K562 (cell line): ENCODE measurements at places on chromosomes 11 and 22.
A peak's percentile ranks its signal among the peaks of the same experiment; 100 is the strongest.

DNA sequence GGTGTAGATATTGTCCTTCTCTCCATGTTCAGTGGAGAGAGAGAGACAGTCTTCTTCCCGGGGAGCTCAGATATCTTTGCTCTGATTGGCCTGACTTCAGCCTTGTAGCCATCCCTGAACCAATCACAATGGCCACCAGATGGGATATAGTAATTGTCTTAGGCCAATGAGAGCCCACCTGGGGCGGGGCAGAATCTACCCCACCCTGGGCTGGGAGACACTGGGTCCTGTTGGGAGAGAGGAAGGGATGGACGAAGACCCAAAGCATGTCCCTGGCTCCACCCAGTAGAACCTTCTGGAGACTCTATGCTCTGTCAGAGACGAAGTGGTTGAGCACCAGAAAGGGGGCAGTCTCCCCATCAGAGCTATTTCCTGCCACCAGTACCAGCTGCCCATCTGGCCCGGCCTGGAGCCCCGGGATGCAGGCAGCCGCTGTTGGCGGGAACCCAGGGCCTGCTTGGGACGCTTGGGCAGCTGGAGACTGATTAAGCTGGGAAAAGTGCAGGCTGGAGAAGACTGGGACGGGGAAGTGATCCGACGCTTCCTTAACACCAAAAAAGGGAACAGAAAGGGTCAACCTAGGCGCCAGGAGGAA, 31.6 kb upstream of the CBX7 start:
- H3K4me1 ChIP-seq = peaks cover 5% of the 10 kb centered on the region; the same call in 1 of the 3 replicates
- H3K36me3 ChIP-seq = no peaks in the 10 kb centered on the region
- DNase-seq = peak; percentile 39

GRCh38 chr11:35030716-35031213, 108.2 kb upstream of the CD44 start:
- no peak overlapping the region; the same call in 1 of the 2 replicates for H3K4me3 ChIP-seq
- H3K4me1 ChIP-seq = peaks cover 49% of the 10 kb centered on the region
- DNase-seq = peak; percentile 54
- peak overlapping the region; percentile 81 for H3K27ac ChIP-seq

GRCh38 chr11:94043241-94043640, 22.1 kb downstream of the HEPHL1 start:
- H3K36me3 ChIP-seq = no peaks in the 10 kb centered on the region
- H3K4me1 ChIP-seq = peaks cover 17% of the 10 kb centered on the region; the same call in 1 of the 2 replicates
- no peak overlapping the region for H3K4me3 ChIP-seq
- no peak for DNase-seq
- H3K27ac ChIP-seq = no peak overlapping the region
- no peaks in the 10 kb centered on the region for H3K27me3 ChIP-seq

GRCh38 chr11:80987171-80987570, 1546.3 kb upstream of the TENM4 start:
- no peaks in the 10 kb centered on the region for H3K27me3 ChIP-seq
- no peak for DNase-seq
- H3K36me3 ChIP-seq = no peaks in the 10 kb centered on the region
- no peaks in the 10 kb centered on the region for H3K4me1 ChIP-seq

DNA sequence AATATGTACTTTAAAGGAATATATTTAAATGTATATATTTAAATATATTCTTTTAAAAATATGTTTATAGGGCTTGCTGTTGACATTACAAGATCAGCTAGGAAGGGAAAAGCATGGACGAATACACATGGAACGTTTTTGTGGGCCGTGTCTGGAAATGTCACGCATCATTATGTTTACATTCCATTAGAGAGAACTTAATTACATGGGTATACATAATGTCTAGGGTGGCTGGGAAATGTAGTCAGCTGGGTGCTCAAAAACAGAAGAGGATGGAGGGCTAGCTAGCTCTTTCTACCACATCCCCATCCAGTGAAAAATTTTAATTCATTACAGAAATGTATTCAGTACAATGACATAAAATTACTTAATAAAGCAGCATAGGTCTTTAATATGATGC, 371.2 kb downstream of the DYNC2H1 start:
- H3K36me3 ChIP-seq = no peaks in the 10 kb centered on the region
- no peaks in the 10 kb centered on the region for H3K4me1 ChIP-seq
- no peak for DNase-seq
- H3K27me3 ChIP-seq = no peaks in the 10 kb centered on the region
- H3K4me3 ChIP-seq = no peak overlapping the region

- H3K4me1 ChIP-seq = peaks cover 41% of the 10 kb centered on the region
- DNase-seq = peak; percentile 16
- no peaks in the 10 kb centered on the region for H3K27me3 ChIP-seq
- H3K27ac ChIP-seq = peak overlapping the region; percentile 59
Measured at GRCh38 chr22:28243539-28243938, 324.5 kb upstream of the PITPNB start.

GRCh38 chr11:6611963-6612212, 128 bp downstream of the TAF10 start:
- peaks cover 62% of the 10 kb centered on the region for H3K36me3 ChIP-seq
- no peaks in the 10 kb centered on the region for H3K27me3 ChIP-seq
- DNase-seq = no peak
- H3K4me3 ChIP-seq = peak overlapping the region; percentile 81

DNA sequence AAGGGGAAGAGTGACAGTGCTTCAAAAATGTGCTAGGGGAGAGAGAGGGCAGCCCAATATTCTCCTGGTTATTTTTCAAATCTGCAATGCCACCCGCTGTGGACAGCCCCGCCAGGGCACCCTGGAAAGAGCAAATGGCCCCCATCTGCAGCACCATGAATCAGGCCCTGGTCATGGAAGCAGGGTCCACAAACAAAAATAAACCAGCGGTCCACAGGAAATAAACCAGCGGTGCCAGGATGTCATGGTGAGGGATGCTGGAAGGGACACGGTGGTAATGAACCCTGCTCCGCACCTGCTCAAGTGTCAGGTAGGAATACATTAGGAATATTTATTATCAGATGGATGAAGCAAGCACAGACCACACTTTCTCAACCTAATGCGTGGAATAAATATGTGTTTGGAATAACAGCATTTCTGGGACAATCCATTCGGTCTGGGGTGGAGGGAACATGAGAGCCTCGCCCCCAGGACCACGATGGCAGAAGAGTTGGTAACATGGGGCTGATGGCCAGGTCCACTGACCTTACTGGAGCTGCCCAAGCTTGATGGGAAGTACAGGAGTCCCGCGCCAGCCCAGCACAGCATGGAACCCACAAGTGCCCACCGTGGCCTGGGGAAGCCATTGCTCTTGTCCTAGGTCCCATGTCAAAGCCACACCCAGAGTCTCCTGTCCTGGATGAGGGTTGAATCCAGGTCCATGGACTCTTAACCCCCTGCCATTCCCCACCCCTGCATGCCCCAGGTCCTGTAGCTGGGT, 181.7 kb downstream of the BRD1 start:
- no peak overlapping the region for H3K4me3 ChIP-seq
- no peak for DNase-seq
- H3K27ac ChIP-seq = no peak overlapping the region
- no peaks in the 10 kb centered on the region for H3K27me3 ChIP-seq

DNA sequence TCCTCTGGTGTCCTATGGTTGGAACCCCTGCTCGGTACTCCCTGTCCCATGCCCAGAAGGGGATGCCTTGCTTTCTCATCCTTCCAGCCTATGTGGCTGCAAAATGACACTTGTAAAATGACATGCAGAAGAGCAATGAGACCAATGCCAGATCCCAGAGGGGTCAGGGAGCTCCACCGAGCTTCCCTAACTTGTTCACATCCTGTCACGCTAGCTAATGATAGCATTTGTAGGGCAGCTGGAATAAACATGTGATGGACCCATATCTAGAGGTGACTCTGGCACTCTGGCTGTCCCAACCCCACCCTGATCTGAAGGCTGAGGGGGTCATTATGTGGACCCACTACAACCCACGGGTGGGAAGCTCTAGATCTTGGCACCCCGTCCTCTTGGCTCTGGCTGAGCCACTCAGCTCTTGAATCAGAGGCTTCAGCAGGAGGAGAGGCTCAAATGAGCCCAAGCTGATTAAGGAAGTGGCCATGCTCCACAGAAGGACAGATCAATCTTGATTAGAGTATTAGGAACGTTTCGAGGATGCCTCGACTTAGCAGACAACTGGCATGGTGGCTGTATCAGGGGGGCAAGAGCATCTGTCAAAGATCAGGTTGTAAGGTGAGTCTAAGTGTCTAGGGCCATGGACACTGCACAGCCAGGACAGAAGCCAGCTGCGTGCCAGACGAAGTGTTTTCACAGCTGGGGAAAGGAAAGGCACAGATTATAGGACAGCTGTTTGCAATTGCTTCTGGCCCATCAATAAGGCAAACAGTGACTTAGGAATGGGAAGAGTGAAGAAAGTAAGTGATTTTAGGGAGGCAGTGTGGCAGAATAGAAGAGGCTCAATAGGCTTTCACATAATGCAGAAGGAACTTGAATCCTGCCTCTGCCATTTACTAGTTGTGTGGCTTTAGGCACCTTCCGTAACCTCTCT, 182.8 kb downstream of the KIRREL3 start:
- H3K36me3 ChIP-seq = no peaks in the 10 kb centered on the region
- no peak for DNase-seq
- H3K27ac ChIP-seq = no peak overlapping the region

DNA sequence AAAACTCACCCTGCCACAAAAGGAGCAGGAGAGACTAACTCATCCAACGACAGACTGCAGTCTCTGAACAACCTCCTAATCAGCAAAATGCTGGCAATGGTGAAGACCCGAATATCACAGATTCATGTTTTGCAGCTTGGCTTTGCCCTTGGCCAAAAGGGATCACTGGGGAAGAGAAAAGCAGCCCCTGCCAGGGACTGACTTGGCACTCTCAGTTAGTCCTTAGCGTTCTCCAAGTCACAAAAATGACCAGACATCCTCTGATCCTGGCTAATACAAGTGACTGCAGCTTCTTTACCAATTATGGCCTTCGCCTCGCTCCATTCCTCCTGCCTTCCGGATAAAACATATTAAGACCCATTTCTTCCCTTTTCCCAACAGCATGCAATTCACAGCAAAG, 22.4 kb upstream of the CHST1 start:
- H3K27me3 ChIP-seq = peaks cover 37% of the 10 kb centered on the region
- H3K4me1 ChIP-seq = no peaks in the 10 kb centered on the region
- DNase-seq = no peak
- H3K4me3 ChIP-seq = no peak overlapping the region

GRCh38 chr11:66479394-66480116, 679 bp upstream of the DPP3 start:
- H3K4me3 ChIP-seq = peak overlapping the region; percentile 65
- H3K27me3 ChIP-seq = no peaks in the 10 kb centered on the region
- H3K36me3 ChIP-seq = peaks cover 20% of the 10 kb centered on the region; the same call in 2 of the 3 replicates

DNA sequence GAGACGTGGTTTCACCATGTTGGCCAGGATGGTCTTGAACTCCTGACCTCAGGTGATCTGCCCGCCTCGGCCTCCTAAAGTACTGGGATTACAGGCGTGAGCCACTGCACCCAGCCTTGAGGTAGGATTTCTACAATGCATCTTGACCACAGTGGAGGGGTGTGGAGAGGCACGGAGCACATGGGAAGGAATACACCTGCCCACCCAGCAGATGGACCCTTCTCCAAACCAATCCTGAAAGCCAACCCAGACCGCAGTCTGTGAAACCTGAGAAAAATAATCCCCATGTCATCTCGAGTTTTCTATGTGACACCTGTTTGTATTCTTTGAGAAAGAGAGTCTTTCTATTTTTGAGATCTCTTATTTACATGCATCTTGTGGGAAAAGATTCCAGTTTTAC, 32.5 kb downstream of the LGR4 start:
- H3K4me1 ChIP-seq = no peaks in the 10 kb centered on the region
- H3K4me3 ChIP-seq = no peak overlapping the region
- H3K36me3 ChIP-seq = no peaks in the 10 kb centered on the region
- H3K27ac ChIP-seq = no peak overlapping the region

DNA sequence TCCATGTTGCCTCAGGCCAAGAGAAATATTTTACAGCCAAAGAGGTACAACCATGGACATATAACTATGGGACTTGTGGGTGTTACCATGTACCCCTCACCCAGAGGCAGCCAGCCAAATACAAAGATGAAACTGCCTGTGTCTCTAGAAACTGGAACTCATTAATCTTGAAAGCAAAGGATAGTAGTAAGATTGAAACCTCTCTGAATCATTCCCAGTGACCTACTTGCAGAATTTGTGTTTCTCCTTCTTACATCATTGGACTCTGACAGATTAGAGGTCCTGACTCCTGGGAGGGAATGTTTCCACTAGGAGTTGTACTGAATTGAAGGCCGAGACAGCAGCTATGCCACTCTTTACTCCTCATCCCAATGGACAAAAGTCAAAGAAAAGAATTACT, 257.4 kb upstream of the UBASH3B start:
- no peak for DNase-seq
- no peak overlapping the region for H3K27ac ChIP-seq
- H3K27me3 ChIP-seq = no peaks in the 10 kb centered on the region
- H3K36me3 ChIP-seq = no peaks in the 10 kb centered on the region
- no peak overlapping the region for H3K4me3 ChIP-seq

- no peak overlapping the region for H3K27ac ChIP-seq
- H3K4me3 ChIP-seq = no peak overlapping the region
- no peaks in the 10 kb centered on the region for H3K36me3 ChIP-seq
- no peaks in the 10 kb centered on the region for H3K27me3 ChIP-seq
- DNase-seq = no peak
Measured at GRCh38 chr22:36204632-36205015, 3.0 kb upstream of the APOL4 start.

DNA sequence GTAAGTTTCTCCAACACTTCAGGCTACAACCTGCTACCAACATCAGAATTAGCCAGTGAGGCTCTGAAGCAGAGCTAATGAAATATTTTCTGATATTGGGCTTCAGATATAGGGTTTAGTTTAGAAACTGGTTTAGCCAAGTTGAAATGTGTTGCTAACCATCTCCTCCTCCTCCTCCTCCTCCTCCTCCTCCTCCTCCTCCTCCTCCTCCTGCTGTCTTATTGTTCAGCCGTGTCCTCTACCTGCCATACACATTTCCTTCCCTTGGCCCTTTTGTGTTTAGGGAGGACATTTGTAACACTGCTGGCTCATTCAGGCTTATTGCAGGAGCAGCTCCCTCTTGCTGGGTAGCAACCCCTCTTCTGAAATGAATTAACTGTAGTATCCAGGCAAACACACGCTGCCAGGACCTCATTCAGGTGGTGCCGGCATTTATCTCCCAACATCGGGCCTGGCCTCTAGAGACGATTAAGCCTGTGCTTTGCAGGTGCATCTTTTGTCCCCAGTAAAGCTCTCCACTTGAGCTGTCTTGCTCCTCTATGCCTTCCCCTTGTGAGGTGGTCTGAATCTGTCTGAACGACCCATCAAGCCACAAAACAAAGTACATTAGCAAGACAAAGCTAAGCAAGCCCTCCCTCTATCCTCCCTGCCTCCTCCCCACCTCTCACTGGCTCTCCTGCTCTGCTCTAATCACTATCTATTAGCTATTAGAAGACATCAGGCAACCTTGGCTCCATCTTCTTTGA, 82.9 kb downstream of the KCNJ1 start:
- no peak for DNase-seq
- no peaks in the 10 kb centered on the region for H3K27me3 ChIP-seq
- no peak overlapping the region for H3K4me3 ChIP-seq
- H3K27ac ChIP-seq = no peak overlapping the region

- no peak overlapping the region for H3K4me3 ChIP-seq
- peaks cover 13% of the 10 kb centered on the region; the same call in 1 of the 3 replicates for H3K36me3 ChIP-seq
- DNase-seq = no peak
- H3K27ac ChIP-seq = no peak overlapping the region
- no peaks in the 10 kb centered on the region for H3K27me3 ChIP-seq
Measured at GRCh38 chr22:23233752-23234408, 53.6 kb downstream of the BCR start.
